T-helper 17 cell (primary cell): ENCODE measurements at places on chromosomes 16 and 17.
A peak's percentile ranks its signal among the peaks of the same experiment; 100 is the strongest.

- peaks cover 26% of the 10 kb centered on the region for H3K27me3 ChIP-seq
- DNase-seq, result no peak
- no peaks in the 10 kb centered on the region for H3K36me3 ChIP-seq
- no peak overlapping the region for H3K4me3 ChIP-seq
- no peaks in the 10 kb centered on the region for H3K4me1 ChIP-seq
Measured at GRCh38 chr16:17635183-17635582, 164.4 kb upstream of the XYLT1 start.

DNA sequence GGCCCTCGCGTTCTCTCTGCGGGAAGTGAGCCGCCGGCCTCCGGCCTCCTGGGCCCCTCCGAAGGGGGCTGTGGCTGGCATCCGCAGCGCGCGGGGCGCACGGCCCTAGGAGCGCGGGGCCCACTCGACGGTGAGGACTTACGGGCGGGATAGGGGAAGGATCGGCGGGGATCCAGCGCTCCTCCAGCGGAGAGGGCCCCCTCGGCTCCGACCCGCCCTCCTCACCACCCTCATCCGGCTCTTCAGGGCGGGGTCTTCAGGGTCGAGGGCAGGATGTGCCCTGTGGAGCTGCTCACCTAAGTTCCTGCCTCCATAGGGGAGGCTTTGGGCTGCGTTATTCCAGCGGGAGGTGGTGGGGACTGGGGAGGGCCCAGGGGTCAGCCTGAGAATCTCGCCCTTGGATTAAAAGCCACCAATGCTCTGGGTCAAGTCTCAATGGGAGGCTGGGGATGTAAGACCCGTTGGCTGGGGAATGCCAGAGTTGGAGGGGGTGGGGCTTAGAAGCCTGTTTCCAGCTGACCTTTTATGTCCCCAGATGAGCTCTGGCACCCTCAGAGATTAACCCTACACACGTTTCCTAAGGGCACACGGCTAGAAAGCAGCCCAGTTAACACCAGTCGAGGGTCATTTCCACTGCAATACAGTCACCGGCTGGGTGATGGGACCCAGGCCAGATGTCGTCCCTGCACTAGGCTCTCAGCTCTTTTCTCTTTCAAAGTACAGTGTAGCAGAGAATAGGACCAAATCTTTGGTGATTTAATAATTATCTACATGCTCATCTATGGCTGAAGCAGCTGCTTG is 13.4 kb downstream of the TBX2 start:
- H3K27me3 ChIP-seq, result peaks cover 22% of the 10 kb centered on the region
- peak overlapping the region; percentile 84 for H3K4me3 ChIP-seq
- H3K4me1 ChIP-seq, result peaks cover 13% of the 10 kb centered on the region
- H3K27ac ChIP-seq, result no peak overlapping the region
- no peak for DNase-seq

GRCh38 chr17:56597495-56597990 is 4.0 kb downstream of the NOG start:
- no peak overlapping the region for H3K27ac ChIP-seq
- H3K27me3 ChIP-seq, result peaks cover 53% of the 10 kb centered on the region
- DNase-seq, result no peak

- H3K27ac ChIP-seq, result no peak overlapping the region
- no peak for DNase-seq
- H3K4me1 ChIP-seq, result no peaks in the 10 kb centered on the region
- no peak overlapping the region for H3K4me3 ChIP-seq
- peaks cover 4% of the 10 kb centered on the region for H3K36me3 ChIP-seq
Measured at GRCh38 chr16:17804857-17805256, 334.1 kb upstream of the XYLT1 start.

DNA sequence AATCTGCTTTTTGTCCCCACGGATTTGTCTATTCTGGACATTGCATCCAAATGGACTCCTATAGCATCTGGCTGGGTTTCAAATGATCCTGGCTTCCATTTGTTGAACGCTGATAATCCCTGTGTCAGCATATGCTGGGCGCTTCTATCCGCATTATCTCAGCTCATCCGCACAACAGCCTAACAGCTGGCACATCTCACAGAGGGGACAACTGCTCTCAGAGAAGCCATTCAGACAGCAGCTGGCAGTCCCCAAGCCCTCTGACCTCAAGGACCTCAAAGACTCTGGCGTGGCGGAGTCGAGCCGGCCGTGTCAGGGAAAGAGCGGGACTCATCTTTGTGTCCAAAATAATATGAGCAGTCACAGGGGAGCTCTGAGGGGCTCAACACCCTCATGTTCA is 82.3 kb downstream of the NT5M start:
- no peak for DNase-seq
- H3K4me3 ChIP-seq, result no peak overlapping the region
- peaks cover 16% of the 10 kb centered on the region for H3K27me3 ChIP-seq
- peaks cover 3% of the 10 kb centered on the region for H3K36me3 ChIP-seq
- peaks cover 6% of the 10 kb centered on the region for H3K4me1 ChIP-seq
- H3K27ac ChIP-seq, result no peak overlapping the region

- no peaks in the 10 kb centered on the region for H3K36me3 ChIP-seq
- DNase-seq, result no peak
- H3K4me3 ChIP-seq, result no peak overlapping the region
Measured at GRCh38 chr16:70611224-70611598, 35.1 kb upstream of the IL34 start.

DNA sequence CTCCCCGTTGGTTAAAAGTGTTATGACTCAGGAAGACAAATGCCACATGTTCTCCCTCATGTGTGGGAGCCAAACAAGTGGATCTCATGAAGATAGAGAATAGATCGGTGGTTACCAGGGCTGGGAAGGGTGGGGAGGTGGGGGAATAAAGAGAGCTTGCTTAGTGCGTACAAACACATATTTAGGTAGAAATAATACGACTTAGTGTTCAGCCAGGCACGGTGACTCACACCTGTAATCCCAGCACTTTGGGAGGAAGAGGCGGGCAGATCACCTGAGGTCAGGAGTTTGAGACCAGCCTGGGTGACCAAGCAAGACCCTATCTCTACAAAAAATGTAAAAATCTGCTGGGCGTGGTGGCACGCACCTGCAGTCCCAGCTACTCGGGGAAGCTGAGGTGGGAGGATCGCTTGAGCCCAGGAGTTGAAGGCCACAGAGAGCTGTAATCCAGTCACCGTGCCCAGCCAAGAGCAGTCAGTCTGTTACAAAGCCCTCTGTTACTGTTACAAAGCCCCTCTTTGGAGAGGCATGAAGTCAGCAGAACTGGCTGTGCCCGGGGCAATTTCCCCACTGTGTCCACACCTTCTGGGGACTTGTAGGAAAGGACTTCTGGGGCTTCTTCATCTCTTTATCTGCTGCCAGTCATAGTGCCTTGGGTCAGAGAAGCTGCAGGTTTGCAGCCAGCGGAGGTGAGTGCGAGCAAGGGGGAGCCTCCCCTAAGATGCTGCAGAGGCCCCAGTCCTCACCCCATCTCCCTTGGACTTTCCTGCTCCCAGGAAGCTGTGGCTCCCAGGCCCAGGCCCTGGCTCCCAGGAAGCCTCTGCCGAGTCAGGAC is 4.3 kb upstream of the ALDH3A1 start:
- H3K36me3 ChIP-seq, result peaks cover 5% of the 10 kb centered on the region
- peaks cover 57% of the 10 kb centered on the region for H3K27me3 ChIP-seq
- peaks cover 15% of the 10 kb centered on the region for H3K4me1 ChIP-seq
- H3K4me3 ChIP-seq, result no peak overlapping the region
- no peak overlapping the region for H3K27ac ChIP-seq
- DNase-seq, result no peak
